ENCODE measurements at places on chromosomes 7 and 10.

- no peaks in the 10 kb centered on the region for H3K36me3 ChIP-seq
- no peak for DNase-seq
- no peaks in the 10 kb centered on the region for H3K27me3 ChIP-seq
- peaks cover 46% of the 10 kb centered on the region for H3K4me1 ChIP-seq
These were observed 9.9 kb upstream of the HOXA2 start for GRCh38 chr7:27112361-27112760.

DNA sequence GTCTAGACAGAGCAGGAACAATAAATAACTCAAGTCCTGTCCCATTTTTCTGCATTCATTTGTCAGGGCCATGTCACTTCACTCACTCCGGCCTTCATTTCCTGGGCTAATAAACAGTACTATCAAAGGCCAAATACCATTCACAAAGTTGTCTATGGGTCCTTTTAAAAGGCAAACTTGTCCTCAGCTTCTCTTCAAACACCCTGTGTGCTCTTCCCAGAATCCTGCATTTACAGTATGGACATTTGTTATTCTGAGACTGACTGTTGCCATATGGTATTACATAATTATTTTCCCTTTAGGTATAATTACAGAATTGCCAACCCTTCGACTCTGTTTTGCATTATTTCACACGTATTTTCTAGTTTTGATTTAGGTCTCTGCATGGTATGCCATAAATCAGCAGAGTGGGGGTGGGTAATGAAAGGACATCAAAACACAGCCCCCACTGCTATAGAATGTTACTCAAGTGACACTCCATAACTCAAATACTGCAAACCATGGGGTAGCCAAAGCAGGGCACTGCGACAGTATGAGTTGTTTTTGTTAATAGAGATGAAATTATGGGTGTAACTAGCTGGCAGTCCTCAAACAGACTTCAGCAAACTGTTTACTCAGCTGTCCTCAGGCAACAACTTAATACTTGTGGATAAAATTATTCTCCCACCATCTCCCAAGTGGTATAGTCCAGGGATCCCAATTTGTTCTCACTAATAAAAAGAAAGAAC, 183.7 kb downstream of the TRIL start:
- no peak for DNase-seq
- no peaks in the 10 kb centered on the region for H3K36me3 ChIP-seq
- peaks cover 14% of the 10 kb centered on the region for H3K4me1 ChIP-seq
- no peaks in the 10 kb centered on the region for H3K27me3 ChIP-seq
- H3K27ac ChIP-seq = no peak overlapping the region

GRCh38 chr7:37683246-37684120, at the start of gene GPR141:
Gene GPR141 (plus strand): TSS chr7:37683766. CDS start chr7:37740394, 56,628 bp downstream.
- H3K27me3 ChIP-seq = no peaks in the 10 kb centered on the region
- no peaks in the 10 kb centered on the region for H3K36me3 ChIP-seq
- H3K4me1 ChIP-seq = no peaks in the 10 kb centered on the region
- no peak within 1 kb of the TSS for H3K4me3 ChIP-seq

DNA sequence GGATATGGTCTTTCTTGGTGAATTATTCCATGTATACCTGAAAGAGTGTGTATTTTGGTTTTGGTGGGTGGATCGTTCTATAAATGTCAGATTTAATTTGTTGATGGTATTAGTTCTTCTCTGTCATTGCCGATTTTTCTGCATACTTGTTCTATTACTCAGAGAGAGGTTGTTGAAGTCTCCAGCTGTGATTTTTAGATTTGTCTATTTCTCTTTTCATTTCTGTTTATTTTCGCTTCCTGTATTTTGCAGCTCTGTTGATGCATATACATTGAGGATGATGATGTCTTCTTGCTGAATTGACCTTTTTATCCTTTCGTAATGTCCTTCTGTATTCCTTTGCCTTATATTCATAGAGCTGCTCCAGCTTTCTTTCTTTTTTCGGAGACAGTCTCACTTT, 12.1 kb upstream of the BHLHA15 start:
- H3K36me3 ChIP-seq = peaks cover 5% of the 10 kb centered on the region
- H3K4me3 ChIP-seq = no peak overlapping the region
- no peak for DNase-seq
- H3K27ac ChIP-seq = no peak overlapping the region
- no peaks in the 10 kb centered on the region for H3K27me3 ChIP-seq

DNA sequence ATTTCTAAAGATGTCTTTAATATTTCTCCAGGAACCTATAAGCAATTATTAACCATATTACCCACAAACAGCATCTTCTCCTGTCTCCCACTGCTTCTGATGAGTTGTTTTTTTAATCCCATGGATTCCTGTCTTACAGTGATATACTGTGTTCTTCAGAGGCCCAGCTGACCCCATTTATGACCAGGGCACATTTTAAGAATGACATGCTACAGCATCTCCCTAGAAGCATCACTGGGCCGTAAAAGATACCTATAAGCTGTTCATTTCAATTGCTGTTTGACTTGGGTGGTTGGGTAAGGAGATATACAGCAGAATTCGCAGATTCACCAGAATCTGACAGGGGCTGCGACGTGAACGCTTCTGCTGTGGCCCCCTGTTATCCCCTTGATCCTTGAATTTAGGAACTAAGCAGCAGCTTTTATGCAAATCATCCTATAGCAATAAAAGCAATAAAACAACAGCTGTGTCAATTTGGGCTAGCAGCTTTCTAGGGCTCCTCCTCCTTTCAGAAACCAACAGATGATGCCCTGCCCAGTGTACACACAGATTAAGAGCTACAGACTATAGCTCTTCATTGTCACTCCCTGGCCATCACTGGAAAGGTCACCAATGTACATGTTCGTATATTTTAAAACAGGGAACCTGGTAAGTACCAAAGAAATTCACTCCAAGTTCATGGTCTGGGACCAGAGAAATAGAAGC, 86.8 kb downstream of the CPEB3 start:
- DNase-seq = no peak
- H3K4me3 ChIP-seq = no peak overlapping the region
- no peaks in the 10 kb centered on the region for H3K27me3 ChIP-seq

- no peaks in the 10 kb centered on the region for H3K27me3 ChIP-seq
- no peak for DNase-seq
- H3K4me3 ChIP-seq = no peak overlapping the region
- H3K36me3 ChIP-seq = no peaks in the 10 kb centered on the region
- H3K27ac ChIP-seq = no peak overlapping the region
These were observed 6.5 kb downstream of the VPS41 start for GRCh38 chr7:38902449-38902848.

- no peak for DNase-seq
- H3K4me1 ChIP-seq = peaks cover 33% of the 10 kb centered on the region
- H3K4me3 ChIP-seq = no peak overlapping the region
- no peak overlapping the region for H3K27ac ChIP-seq
- no peaks in the 10 kb centered on the region for H3K27me3 ChIP-seq
- no peaks in the 10 kb centered on the region for H3K36me3 ChIP-seq
These were observed 130.3 kb downstream of the ST7 start for GRCh38 chr7:117083648-117084047.

DNA sequence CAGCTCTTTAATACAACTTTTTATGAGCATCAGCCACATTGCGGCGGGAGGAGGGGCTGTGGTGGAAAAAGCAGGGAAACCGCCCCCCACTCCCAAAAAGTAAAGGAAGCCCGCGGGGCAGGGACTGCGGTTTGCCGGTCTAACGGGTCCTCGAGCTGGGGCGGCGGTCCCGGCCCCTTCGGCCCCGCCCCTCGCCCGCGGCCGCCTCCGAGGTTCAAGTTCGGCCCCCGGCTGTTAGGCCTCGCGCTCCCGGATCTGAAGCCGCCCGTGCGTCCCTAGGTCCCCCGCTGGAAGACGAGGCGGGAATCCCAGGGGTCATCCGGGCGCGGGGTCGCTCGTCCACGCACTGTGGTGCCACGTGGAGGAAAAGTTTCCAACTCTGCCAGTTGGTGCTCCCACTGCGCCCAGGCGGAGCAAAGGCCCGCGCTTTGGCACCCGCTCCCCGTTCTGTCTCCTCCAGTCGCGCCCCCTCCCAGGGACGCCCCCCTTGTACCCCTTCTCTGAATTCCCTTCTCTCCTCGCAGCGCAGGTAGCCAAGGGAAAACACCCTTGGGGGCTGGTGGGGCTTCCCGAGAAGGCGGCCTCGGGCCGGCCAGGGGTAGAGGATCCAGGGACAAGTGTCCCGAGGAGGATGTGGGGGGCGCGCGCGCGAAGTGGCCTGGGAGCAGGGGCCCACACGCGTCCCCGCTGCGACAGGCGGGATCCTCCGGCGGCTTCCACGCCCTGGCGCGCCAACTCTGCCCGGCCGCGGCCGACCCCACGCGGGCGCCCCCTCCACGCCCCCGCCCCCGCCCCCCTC, 798 bp upstream of the AUTS2 start:
- no peak for DNase-seq
- H3K27me3 ChIP-seq = no peaks in the 10 kb centered on the region
- peak overlapping the region; percentile 83 for H3K27ac ChIP-seq
- H3K36me3 ChIP-seq = no peaks in the 10 kb centered on the region
- peaks cover 23% of the 10 kb centered on the region for H3K4me1 ChIP-seq

- H3K4me3 ChIP-seq = no peak overlapping the region
- DNase-seq = no peak
- H3K36me3 ChIP-seq = peaks cover 8% of the 10 kb centered on the region
- no peaks in the 10 kb centered on the region for H3K27me3 ChIP-seq
These were observed 92.1 kb upstream of the SAMD8 start for GRCh38 chr10:75019370-75019769.

- peaks cover 42% of the 10 kb centered on the region for H3K4me1 ChIP-seq
- H3K27me3 ChIP-seq = no peaks in the 10 kb centered on the region
- peak overlapping the region; percentile 91 for H3K27ac ChIP-seq
- H3K36me3 ChIP-seq = no peaks in the 10 kb centered on the region
- H3K4me3 ChIP-seq = no peak overlapping the region
- DNase-seq = no peak
These were observed 20.2 kb downstream of the CALML3 start for GRCh38 chr10:5545011-5545410.

- H3K4me3 ChIP-seq = no peak overlapping the region
- no peak for DNase-seq
- H3K27ac ChIP-seq = no peak overlapping the region
- H3K36me3 ChIP-seq = no peaks in the 10 kb centered on the region
These were observed 165.4 kb upstream of the ADO start for GRCh38 chr10:62639144-62639543.

DNA sequence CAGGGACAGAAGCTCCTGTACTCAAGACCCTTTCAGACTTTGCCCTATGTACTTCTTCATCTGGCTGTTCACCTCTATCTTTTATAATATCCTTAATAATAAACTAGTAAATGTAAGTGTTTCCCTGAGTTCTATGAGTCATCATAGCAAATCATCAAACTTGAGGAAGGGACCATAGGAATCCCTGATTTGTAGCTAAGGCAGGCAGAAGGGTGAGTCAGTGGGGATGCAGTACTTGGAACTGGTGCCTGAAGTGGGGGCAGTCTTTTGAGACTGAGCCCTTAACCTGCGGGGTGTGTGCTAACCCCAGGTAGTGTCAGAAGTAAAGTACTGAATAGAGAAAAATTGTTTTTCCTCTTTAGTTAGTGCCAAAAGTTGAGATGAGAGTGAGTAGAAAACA, 6.2 kb upstream of the TMEM243 start:
- no peak overlapping the region for H3K27ac ChIP-seq
- no peak for DNase-seq
- no peak overlapping the region for H3K4me3 ChIP-seq
- H3K36me3 ChIP-seq = no peaks in the 10 kb centered on the region

DNA sequence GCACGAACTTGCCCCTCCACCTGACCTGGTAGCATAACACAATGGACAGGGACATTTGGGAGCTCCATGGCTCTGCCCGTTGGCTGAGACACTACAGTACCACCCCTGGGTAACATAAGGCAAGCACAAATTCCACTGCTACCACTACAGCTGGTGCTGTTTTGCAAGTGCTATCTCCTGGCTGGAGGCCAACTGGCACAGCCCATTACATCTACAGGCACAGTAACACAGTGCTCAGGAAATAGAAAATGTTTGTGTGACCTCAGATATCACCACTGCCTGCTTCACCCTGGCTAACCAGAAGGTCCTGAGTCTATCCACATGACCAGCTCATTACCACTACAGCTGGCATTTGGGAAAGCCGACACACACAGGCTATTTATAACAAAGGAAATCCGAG, 631.1 kb upstream of the MBL2 start:
- H3K27ac ChIP-seq = no peak overlapping the region
- no peaks in the 10 kb centered on the region for H3K27me3 ChIP-seq
- H3K4me1 ChIP-seq = no peaks in the 10 kb centered on the region
- DNase-seq = no peak

DNA sequence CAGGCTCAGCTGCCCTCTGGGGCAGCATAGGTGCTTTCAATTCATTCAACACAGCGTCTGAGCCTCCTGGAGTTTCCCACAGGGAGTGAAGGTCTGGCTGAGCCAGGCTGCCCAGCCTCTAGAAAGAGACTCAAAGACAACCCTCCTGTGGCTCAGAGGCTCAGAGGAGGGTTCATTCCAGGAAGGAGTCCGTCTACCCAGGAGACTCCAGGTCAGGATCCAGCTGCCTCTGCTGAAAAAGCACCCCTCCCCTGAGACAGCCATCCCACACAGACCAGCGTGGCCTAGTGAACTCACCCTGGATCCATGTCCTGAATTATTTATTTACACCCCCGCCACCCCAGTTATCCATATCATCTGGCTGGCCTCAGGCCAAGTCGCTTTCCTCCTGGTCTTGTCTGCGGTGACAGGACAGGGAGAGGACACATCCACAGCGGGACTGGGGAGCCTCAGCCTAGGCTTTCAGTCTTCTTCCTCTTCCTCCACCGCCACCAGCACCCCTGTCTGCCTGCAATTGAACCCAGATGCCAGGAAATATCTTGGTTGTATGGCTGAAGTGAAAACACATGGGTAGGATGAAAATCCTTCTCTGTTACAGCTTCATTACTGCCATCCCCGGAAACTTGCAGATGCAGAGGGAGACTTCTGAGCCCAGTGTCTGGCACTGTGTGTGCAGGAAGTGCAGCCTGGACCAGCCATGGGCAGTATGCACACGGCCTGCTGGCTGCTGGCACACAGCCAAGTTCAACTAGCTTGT, 44.0 kb upstream of the COL13A1 start:
- no peaks in the 10 kb centered on the region for H3K36me3 ChIP-seq
- peak overlapping the region; percentile 47 for H3K27ac ChIP-seq

DNA sequence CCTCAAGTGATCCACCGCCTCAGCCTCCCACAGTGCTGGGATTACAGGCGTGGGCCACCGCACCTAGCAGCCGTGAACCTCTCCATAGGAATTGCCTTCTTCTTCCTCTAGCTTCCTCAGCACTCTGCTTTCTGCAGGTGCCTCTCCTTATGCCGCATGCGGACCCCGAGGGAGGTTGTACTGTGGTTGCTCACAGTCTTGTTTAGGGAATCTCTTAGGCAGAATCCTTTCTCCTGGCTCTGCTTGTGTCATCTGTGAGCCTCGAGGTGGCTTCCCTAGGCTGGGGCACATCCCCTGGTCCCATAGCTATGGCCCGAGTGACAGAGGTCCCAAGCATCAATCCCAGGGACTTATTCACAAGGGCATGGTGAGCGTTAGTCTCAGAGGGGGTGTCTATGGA, 33.2 kb upstream of the GIMAP8 start:
- no peak overlapping the region for H3K27ac ChIP-seq
- H3K4me3 ChIP-seq = no peak overlapping the region
- no peak for DNase-seq
- H3K4me1 ChIP-seq = no peaks in the 10 kb centered on the region
- H3K27me3 ChIP-seq = no peaks in the 10 kb centered on the region
- H3K36me3 ChIP-seq = no peaks in the 10 kb centered on the region

GRCh38 chr10:97648562-97649404, 8.3 kb downstream of the PI4K2A start:
- H3K27ac ChIP-seq = no peak overlapping the region
- H3K4me1 ChIP-seq = peaks cover 30% of the 10 kb centered on the region
- H3K36me3 ChIP-seq = peaks cover 20% of the 10 kb centered on the region
- no peak overlapping the region for H3K4me3 ChIP-seq
- no peak for DNase-seq
